Kidney glomerular epithelial cell (primary cell): ENCODE measurements at places on chromosomes 5 and 9.
A peak's percentile ranks its signal among the peaks of the same experiment; 100 is the strongest.

DNA sequence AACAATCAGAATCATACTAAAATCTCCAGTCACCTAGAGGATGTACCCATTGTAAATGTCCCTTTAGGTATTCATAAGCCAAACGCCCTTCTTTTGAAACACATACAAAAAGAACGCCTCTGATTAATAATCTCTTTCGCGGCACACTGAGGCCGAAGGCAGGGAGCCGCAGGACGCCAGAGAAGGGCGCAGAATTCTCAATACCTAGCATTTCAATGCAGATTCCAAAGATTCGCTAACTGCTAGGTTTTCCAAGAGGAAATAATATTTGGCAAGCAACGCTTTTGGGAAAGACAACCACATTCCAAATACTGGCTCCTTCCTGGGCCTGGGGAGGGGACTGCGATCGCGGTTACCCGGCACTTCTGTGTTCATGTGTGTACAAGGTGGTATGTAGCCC is 203.3 kb downstream of the MEF2C start:
- no peak for DNase-seq

- DNase-seq = peak; percentile 33
Measured at GRCh38 chr9:88388886-88389605, 802 bp downstream of the SPIN1 start.

DNA sequence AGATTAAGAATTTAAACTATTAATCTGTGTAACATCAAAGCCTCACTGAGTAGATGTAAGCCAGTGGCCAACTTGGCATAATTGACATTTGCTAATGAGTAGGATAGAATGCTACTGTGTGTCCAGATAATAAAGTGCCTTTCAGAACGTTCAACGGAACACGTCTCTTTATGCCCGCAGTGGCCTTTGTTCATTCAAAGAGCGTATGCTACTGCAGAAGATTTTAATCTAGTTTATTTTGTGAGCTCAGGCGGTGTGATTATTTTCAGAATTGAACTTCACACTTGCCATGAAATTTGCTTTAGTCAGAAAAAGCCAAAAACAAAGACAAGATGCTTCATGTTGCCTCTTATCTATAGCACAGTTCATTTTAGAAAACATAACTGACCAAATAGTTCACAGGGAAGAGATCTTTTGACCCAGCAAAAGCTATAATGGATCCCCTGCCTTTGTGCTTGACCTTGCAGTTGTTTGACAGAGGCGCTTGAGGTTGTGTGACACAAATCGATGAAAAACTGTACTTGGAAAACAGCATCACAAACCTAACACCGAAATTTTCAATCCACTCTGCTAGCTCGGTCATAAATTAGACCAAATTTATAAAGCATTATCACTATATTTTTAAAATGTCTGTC is 530.9 kb upstream of the TYRP1 start:
- DNase-seq = no peak

DNA sequence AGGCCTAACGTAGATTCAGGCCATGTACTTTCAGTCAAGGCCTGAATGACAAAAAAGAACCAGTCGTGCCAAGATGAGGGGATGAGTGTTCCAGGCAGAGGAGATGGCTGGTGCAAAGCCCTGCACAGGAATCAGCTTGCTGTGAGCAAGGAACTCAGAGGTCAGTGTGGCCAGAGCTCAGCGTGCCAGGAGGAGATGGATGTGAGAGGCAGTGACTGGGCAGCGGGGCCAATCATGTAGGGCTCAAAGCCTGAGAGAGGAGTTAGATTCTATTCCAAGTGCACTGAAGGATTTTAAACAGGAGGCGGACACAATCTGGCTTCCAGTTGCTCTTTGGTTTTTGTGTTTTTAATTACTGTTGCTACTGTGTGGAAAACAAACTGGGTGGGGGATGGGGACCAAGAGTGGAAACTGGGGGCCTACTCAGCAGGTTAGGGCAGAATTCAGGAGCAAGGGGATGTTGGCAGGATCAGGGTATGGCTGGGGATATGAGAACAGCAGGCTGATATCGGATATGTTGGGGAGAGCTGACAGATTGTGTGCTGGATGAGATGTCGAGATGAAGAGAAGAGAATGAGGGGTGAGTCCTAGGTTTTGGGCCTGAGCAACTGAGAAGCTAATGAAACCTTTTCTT is 64.3 kb downstream of the ANGPTL2 start:
- DNase-seq = no peak

GRCh38 chr9:99637641-99638040 is 184.0 kb upstream of the NR4A3 start:
- DNase-seq = no peak

DNA sequence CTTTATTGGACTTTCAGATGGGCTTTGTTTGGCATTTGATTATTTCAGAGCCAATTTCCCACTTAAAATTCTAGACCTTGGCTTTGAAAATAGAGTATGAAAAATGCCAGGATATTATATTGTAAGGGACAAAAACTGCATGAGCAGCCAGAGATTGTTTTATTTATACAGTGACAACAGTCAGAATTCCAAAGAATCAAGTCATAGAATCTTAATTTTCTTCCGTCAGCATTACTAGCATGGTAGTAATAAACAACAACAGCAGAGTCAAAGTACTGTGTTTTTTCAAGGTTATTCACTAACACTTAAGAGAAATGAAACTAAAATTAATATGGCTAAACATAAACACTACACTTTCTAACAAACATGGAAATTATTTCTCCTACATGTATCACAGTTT is 52.2 kb downstream of the MLLT3 start:
- peak; percentile 39 for DNase-seq

DNA sequence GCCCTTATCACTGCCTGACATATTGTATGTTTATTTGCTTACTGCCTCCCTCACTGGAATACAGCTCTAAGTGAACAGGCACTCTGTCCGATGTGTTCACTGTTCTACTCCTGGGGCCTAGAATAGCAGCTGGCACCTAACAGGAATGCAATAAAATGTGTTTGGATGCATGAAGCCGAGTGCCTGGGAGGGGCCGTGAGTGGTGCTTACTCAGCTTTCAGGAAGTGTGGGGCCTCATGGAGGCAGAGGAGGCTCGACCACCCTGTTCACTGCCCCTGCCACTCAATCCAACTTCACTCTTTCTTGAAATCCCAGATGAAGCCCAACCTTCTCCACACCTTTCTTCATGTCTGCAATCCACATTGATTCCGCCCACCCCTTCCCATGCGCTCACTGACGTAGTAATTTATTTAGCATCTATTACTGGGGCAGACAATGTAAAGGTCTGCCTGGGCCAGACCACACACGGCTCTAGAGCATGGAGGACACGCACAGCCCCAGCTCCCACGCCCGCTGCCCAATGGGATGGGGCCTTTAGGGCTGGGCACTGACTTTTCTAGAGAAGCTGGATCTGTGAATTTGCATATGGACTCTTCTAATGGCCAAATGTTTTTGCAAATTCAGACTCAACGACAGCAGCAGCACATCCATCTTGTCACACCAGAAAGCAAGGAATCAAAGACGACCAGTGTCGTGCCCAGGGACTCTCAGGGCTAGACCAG is 21.3 kb downstream of the TBC1D9B start:
- DNase-seq = no peak

DNA sequence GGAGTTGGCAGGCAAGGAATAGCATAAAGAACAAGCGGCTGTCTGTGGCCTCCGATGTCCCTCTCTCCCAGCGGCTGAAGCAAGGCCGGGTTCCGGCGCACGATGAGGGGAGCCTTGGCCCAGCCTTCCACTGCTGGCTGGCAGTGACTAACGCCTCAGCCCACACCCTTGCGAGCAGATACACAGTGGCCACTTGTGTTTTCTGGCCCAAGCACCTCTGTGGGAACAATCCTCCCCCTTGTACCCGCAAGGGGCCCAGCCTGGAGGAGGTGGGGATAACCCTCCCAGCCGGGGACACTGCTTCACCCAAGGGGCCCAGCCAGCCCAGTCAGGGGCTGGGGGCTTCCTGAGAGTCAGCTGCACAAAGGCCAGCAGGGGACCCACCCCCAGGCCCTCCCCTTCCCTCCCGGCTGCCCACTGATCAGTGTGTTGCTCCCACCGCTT is 23.2 kb downstream of the STK10 start:
- DNase-seq = no peak

DNA sequence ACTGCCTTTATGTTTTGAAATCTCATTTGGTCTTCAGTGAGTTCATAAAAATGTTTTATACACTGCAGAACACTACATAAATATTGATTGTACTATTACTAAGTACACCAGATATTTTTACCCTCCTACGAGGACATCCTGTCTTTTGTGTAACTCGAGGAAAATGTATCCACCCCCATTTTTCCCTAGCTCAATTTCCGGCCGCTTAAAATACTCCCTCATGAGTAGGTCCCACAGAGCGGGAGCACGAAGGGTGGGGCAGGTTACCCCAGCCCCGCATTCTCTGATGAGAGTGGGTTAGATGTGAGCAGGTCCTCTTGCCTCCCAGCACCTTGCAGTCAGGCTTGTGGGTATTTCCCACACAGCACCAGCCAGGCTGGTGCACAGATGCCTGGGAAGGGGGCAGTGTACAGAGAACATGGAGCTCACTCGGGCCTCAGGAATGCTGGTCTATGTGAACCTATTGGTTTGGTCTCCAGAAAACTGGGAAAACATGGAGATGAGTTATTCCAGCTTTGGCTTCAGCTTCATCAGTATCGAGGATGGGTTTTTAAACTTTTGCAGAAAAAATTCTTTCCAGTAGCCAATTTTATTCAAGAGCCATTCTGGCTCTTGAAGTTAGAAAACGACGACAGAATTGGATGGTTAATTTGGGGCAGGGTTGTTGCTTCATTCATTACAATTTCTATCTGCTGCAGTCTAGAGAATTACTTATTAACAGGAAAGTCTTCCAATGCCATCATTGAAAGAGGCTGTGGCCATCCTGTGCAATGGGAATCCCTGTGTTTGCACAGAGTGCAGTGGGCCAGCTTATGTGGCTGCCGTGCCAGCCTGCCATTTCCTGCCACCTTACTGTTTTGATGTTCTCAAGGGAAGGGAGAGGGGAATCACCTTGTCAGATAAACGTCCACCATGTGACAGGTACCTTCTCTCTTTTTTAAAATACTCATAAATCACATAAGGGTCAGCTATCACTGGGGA is 73.2 kb downstream of the WDR41 start:
- DNase-seq = no peak
